ENCODE measurements at places on chromosomes 2 and 18.

GRCh38 chr2:236658974-236659757 is 89.5 kb downstream of the ACKR3 start:
- H3K27me3 ChIP-seq: peaks cover 6% of the 10 kb centered on the region
- no peak overlapping the region for H3K4me3 ChIP-seq
- H3K36me3 ChIP-seq: no peaks in the 10 kb centered on the region
- no peaks in the 10 kb centered on the region for H3K4me1 ChIP-seq
- H3K27ac ChIP-seq: no peak overlapping the region
- no peak for DNase-seq

GRCh38 chr2:232400256-232401015 is 6.2 kb upstream of the ALPG start:
- no peaks in the 10 kb centered on the region for H3K36me3 ChIP-seq
- H3K4me1 ChIP-seq: no peaks in the 10 kb centered on the region
- no peak overlapping the region for H3K27ac ChIP-seq
- no peak overlapping the region for H3K4me3 ChIP-seq

- no peaks in the 10 kb centered on the region for H3K36me3 ChIP-seq
- H3K27me3 ChIP-seq: peaks cover 5% of the 10 kb centered on the region
- DNase-seq: no peak
- H3K27ac ChIP-seq: no peak overlapping the region
- H3K4me1 ChIP-seq: no peaks in the 10 kb centered on the region
These were observed 11.6 kb downstream of the CNGA3 start for GRCh38 chr2:98357849-98358248.

DNA sequence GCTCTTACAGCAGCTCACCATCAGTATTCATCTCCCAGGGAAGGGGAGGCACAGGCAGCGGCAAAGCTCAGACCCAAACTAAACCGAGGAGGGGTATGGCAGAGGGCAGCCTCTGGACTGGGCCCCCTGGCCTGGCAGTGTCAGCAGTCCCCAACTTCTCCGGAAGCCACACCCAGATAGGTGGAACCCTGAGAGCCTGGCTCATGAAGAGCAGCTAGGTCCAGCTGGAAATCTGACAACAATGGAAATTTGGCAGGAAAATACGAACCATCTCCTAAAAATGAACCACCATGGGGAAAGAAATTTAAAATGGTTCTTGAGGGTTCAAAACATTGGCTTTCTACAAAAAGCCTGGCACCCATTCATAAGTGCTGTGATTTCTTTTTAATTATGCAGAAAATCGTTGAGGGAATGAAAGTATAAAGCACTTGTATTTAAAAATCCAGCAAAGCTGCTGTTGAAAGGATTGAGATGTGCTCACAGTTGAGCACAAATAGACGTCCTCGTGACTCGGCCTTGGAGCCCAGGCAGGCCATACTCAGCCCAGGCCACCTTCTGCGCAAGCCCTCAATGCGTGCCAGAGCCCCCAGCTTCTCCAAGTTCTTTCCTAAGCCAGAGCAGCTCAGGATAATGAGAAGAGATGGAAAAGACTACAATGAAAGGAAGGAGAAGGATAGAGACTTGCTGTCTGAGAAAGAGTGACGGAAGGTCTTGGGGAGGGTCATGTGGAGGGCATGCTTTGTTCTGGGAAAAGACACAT is 93.0 kb downstream of the COL6A3 start:
- H3K27me3 ChIP-seq: peaks cover 2% of the 10 kb centered on the region
- no peak overlapping the region for H3K27ac ChIP-seq
- no peak for DNase-seq
- H3K4me3 ChIP-seq: no peak overlapping the region
- no peaks in the 10 kb centered on the region for H3K36me3 ChIP-seq

DNA sequence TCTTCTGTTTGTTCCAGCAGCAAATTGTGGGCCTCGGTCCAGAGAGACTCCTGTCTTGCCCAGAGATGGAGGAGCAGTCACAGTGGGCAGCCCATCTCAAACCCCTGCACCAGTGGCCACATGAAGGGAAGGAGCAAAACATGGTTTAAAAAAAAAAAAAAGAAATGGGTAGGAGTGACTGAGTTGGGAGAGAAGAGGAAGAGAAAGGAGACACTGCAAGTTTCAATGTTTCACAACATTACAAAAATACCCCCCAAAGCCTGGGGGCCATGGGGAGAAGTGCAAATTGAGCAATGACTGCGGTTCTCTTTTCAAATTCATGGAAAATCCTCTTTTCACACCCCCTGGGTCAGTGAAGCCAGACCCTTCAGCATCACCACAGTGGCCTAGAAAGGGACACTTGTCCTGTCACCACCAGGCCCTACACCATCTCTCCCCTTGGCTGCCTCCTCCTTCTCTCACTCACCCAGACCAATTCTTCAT is 117.1 kb downstream of the ZFP36L2 start:
- no peak for DNase-seq
- H3K4me3 ChIP-seq: no peak overlapping the region
- no peak overlapping the region for H3K27ac ChIP-seq
- no peaks in the 10 kb centered on the region for H3K27me3 ChIP-seq

- H3K27me3 ChIP-seq: no peaks in the 10 kb centered on the region
- H3K27ac ChIP-seq: no peak overlapping the region
- no peaks in the 10 kb centered on the region for H3K4me1 ChIP-seq
- DNase-seq: no peak
- H3K36me3 ChIP-seq: no peaks in the 10 kb centered on the region
These were observed 291.5 kb downstream of the TDRD15 start for GRCh38 chr2:21415234-21415633.

DNA sequence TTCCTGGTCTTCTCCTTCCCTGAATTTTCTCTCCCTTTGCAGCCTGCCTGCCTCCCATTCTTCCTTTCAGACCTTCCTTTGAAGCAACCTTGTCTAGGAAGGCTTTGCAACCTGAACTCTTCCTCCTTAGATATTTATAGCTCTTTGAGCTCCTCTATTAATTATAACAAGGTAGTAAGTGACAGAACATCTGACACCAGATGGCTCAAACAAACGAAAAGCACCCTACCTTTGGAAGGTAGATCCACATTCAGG is 57.2 kb upstream of the SLC1A4 start:
- H3K4me3 ChIP-seq: no peak overlapping the region
- H3K4me1 ChIP-seq: no peaks in the 10 kb centered on the region
- no peaks in the 10 kb centered on the region for H3K36me3 ChIP-seq
- DNase-seq: no peak
- no peak overlapping the region for H3K27ac ChIP-seq
- peaks cover 19% of the 10 kb centered on the region for H3K27me3 ChIP-seq

- peaks cover 2% of the 10 kb centered on the region for H3K27me3 ChIP-seq
- H3K4me1 ChIP-seq: peaks cover 67% of the 10 kb centered on the region
- H3K36me3 ChIP-seq: peaks cover 43% of the 10 kb centered on the region
- DNase-seq: peak; percentile 54
- peak overlapping the region; percentile 99 for H3K27ac ChIP-seq
These were observed 3.5 kb downstream of the CNDP2 start for GRCh38 chr18:74499633-74500032.

- no peak overlapping the region for H3K27ac ChIP-seq
- no peak overlapping the region for H3K4me3 ChIP-seq
- H3K27me3 ChIP-seq: no peaks in the 10 kb centered on the region
- H3K36me3 ChIP-seq: no peaks in the 10 kb centered on the region
- DNase-seq: no peak
- no peaks in the 10 kb centered on the region for H3K4me1 ChIP-seq
These were observed 250.9 kb downstream of the PTH2R start for GRCh38 chr2:208657468-208657867.

DNA sequence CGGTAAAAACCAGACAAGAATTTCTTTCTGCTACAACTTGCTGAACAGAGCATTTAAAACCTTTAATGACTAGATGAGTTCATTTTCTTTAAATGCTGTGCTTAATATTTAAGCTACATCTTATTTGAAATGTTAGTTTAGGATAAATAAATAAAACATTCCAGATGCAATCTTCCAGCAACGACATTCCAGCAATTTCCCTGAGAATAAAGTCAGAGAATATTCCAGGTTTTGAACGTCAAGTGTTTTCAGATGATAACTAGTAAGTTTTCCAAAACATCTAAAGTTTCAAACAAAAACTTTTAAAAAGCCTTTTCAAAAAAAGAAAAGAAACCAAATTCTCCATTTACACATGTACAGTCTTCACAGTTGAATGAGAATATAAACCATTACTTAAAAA is 104.8 kb downstream of the PPP1R1C start:
- no peak overlapping the region for H3K27ac ChIP-seq
- no peaks in the 10 kb centered on the region for H3K36me3 ChIP-seq
- peaks cover 3% of the 10 kb centered on the region for H3K27me3 ChIP-seq
- no peak for DNase-seq

- no peak overlapping the region for H3K27ac ChIP-seq
- DNase-seq: no peak
- no peaks in the 10 kb centered on the region for H3K36me3 ChIP-seq
- no peak overlapping the region for H3K4me3 ChIP-seq
- peaks cover 10% of the 10 kb centered on the region for H3K4me1 ChIP-seq
These were observed 152.8 kb downstream of the DSEL start for GRCh38 chr18:67363694-67364093.

- no peak overlapping the region for H3K4me3 ChIP-seq
- peaks cover 16% of the 10 kb centered on the region for H3K36me3 ChIP-seq
- H3K4me1 ChIP-seq: peaks cover 15% of the 10 kb centered on the region
- peak overlapping the region; percentile 10 for H3K27ac ChIP-seq
- H3K27me3 ChIP-seq: no peaks in the 10 kb centered on the region
These were observed 17.5 kb downstream of the VRK2 start for GRCh38 chr2:58064086-58064485.

DNA sequence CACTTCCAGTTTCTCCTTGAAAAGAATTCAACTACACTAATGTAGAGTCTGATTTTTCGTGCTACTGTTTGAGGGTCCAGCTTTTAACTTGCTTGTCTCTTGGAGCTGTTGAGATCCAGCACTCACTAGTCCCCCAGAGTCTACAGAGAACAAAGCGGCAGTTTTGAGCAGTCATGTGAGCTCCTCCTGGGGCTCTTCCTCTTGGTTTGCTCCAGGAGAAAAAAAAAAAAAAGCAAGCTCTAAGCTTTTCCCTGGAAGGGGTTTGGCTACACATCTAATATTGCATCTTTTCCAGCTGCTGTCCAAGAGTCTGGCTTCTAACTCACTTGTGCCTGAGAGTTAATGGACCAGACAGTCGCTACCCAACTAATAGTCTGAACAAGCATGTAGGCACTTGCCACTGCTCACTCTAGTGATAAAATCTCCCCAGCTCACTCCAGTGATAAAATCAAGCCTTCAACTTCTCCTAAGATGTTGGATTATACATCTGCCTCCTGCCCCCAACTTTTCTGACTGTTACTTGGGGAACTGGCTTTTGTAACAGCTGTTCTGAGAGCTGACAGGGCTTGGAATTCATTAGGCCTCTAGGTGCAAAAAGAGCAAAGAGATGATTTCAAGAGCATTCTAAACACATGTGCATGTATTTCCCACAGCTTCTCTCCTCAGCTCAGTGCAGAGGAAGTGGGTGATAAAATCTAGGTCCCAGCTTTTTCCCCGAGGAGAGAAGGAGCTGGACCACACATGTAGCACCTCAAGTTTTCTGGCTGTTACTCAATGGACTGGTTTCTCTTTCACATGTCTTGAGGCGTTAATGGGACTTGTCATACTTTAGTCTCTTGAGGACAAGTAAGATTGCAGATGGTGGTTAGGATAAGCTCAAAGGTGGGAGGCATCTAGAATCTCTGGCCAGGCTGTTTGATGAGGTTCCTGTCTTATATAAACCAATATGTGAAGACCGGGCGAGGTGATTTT is 750.5 kb downstream of the LRP1B start:
- no peaks in the 10 kb centered on the region for H3K36me3 ChIP-seq
- DNase-seq: no peak
- no peak overlapping the region for H3K4me3 ChIP-seq
- no peak overlapping the region for H3K27ac ChIP-seq

DNA sequence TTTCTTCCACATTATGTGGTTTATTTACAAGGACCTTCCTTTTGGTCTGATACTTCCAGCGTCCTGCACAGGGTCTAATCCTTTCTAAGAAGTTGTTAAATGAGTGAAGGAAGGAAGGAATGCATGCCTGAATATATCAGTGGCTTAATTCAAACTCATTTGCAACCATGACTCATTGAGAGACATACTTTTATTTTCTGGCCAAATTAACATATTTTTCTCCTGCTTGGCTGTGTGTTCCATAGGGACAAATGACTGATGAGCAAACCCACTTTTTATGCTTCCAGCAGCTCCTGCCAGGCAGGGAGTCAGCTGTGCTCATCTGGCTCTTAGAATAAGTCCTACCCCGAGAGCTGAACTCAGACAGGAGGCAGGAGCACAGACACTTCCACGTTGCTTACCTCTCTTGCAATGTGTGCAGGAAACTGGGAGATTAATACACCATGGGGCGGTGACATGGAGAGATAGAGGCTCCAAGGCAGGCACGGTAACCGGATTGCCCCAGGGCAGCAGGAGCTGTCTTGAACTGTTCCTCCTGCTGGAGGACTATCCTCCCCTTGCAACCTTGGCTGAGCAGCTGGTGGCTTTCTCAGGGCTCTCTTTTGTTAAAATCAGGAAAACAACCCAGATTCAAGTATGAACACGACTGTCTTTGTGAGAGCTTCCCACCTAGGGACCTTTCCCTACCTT is 667.5 kb upstream of the HS6ST1 start:
- no peak overlapping the region for H3K4me3 ChIP-seq
- DNase-seq: no peak
- H3K4me1 ChIP-seq: no peaks in the 10 kb centered on the region
- no peaks in the 10 kb centered on the region for H3K36me3 ChIP-seq
- no peaks in the 10 kb centered on the region for H3K27me3 ChIP-seq

- H3K4me3 ChIP-seq: no peak overlapping the region
- H3K27me3 ChIP-seq: no peaks in the 10 kb centered on the region
- H3K27ac ChIP-seq: no peak overlapping the region
- no peaks in the 10 kb centered on the region for H3K4me1 ChIP-seq
These were observed 150.4 kb upstream of the CDH19 start for GRCh38 chr18:66754335-66754734.

DNA sequence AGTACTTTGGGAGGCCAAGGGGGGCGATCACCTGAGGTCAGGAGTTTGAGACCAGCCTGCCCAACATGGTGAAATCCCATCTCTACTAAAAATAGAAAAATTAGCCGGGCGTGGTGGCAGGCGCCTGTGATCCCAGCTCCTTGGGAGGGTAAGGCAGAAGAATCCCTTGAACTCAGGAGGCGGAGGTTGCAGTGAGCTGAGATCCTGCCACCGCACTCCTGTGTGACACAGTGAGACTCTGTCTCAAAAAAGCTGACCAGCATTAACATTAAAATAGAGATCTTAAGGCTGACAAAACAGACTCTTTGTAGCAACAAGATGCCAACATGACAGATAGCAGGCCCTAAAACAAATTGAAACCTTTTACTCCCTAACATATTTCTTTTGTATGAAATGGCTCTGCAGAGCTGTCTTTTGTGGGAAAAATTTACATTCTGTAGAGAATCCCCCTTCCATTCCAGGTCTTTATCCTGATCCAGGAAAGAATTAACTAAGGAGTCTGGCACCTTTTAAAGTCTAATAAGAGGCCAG is 213.9 kb downstream of the RAB3GAP1 start:
- no peak overlapping the region for H3K4me3 ChIP-seq
- DNase-seq: no peak
- no peaks in the 10 kb centered on the region for H3K27me3 ChIP-seq
- no peak overlapping the region for H3K27ac ChIP-seq
- no peaks in the 10 kb centered on the region for H3K4me1 ChIP-seq

GRCh38 chr2:204339212-204339715 is 206.0 kb upstream of the PARD3B start:
- H3K27me3 ChIP-seq: peaks cover 35% of the 10 kb centered on the region
- no peak for DNase-seq
- no peak overlapping the region for H3K4me3 ChIP-seq
- no peaks in the 10 kb centered on the region for H3K4me1 ChIP-seq
- no peak overlapping the region for H3K27ac ChIP-seq

- peaks cover 5% of the 10 kb centered on the region for H3K27me3 ChIP-seq
- no peaks in the 10 kb centered on the region for H3K36me3 ChIP-seq
- peak overlapping the region; percentile 97 for H3K27ac ChIP-seq
- DNase-seq: peak; percentile 48
- H3K4me1 ChIP-seq: peaks cover 77% of the 10 kb centered on the region
These were observed 6.1 kb upstream of the LBH start for GRCh38 chr2:30225131-30225762.

GRCh38 chr18:28588884-28589549 is 412.1 kb upstream of the CDH2 start:
- H3K27ac ChIP-seq: no peak overlapping the region
- no peak overlapping the region for H3K4me3 ChIP-seq
